ENCODE measurements at places on chromosomes 2 and 18.

DNA sequence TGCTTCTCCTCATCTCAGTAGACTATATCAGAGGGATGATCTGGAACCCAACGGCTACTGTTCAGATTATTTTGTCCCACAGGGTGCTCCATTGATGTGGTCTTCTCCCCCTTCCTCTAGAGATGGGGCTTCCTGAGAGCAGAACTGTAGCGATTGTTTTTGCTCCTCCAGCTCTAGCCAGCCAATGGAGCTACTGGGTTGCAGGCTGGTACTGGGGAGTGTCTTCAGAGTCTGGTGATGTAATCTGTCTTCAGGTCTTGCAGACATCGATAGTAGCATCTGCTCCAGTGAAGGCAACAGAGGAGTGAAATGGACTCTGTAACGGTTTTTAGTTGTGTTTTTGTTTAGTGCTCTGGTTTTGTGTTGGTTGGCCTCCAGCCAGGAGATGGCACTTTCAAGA lies 621.9 kb downstream of the RNF144A start:
- no peak for DNase-seq

- DNase-seq = peak; percentile 17
Observed at GRCh38 chr18:52288403-52289004, 51.5 kb upstream of the DCC start.

GRCh38 chr2:19122220-19122619 lies 236.2 kb downstream of the OSR1 start:
- no peak for DNase-seq

- no peak for DNase-seq
Observed at GRCh38 chr2:76895469-76895868, 626.7 kb downstream of the LRRTM4 start.

DNA sequence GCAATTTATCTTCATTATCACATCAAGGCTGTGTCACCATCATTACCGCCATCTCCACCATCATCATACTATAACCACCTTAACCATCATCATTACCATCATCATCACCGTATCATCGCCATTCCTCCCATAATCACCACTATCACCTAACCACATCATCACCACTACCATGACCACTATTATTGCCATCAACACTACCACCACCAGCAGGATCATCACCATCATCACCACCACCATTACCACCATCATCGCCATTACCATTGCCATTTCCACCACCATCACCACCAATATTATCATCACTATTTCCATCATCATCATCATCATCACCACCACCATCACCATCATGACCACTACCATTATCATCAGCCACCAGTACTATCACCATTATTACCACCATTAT lies 314.4 kb downstream of the CYP26B1 start:
- DNase-seq = no peak

DNA sequence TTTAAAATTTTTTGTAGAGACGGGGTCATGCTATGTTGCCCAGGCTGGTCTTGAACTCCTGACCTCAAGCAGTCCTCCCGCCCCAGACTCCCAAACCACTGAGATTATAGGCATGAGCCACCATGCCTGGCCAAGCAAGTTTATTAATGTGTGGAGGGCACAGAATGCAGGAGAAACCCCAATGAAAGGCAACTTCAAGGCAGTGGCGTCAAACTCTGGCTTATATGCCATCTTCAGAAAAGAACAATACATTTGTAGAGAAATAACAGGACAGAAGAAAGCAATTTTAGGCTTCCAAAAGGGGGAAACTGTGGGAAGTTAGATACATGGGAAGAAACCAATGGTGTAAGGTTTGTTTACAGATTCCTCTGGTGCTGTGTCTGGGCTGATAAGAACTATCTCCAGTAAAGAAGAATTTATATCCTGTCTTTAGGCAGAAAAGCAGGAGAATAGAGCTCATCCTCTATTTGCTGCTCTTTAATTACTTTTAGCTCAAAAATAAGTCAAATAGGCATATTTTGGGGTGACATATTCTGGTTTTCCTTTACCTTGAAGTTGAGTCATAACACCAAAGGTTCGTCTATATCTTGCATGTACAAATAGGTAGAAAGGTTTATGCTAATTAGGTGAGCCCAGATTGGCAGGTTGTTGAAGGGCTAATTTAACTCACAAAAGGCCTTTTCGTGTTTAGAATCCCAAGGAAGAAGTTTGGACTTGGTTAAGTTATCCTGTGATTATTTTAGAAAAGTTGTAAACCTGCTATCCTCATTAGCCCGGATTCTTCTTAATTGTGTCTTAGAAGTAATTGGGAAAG lies 26.0 kb upstream of the TMEM214 start:
- no peak for DNase-seq

DNA sequence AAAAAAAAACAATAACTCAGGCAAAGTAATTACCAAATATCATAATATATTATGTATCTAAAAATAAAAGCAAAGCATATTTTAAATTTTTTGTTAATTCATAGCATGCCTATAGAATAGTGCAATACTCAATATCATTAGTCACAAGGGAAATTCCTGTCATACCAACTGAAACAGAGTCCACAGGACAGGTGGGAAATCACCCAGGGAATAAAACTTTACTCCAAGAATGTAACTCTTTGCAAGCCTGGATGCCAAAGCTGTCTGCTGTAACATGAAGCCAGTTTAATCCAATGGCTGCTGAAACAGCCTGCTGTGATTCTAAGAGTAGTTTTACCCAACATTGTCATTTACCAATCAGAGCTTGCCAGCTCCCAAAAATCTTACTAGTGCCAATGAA lies 40.0 kb upstream of the SULT1C3 start:
- DNase-seq = no peak

DNA sequence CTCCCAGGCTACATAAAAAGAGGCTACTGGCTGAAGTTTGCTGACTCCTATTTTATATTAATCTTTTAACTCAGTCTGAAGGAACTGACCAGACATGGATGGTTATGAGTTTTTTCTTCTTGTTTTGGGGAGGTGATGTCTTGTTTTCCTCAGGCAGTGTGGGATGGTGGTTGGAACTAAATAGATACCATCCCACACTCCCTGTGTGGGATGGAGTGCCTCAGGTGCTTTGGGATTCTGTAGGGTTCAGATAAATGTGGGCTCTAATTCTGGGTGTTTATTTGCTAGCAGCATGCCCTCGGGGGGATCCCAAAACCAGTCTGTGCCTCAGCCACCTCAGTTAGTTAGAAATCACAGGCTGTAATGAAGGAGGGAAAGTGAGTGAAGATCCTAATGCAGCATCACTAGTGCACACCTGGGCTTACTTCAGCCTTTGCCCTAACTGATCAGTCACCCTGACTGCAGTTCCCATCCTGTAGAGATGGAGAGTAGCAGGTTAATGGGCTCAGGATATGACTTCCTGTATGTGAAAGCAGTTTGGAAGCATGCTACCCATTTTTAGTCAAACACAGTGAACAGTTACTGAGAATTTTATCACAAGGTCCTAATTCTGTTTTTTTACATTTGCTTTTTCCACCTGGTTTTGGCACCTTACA lies 132.2 kb downstream of the SPTBN1 start:
- no peak for DNase-seq

DNA sequence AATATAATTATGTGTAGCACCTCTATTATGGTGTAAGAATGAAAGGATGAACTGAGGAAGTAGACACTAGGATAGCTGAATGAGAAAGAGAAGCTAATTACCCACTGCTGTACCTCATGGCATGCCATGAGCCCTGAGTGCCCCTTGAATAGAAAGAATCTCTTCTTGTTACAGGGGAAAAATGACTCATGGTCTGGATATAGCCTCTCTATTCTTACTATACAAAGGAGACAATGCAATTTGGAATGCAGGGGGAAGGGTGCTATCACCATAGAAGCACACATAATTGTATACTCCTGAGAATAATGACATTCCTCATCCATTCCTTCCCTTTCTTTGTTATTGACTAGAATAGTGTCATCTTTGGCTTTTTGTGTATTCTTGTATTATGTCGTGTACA lies 385.2 kb downstream of the CDH7 start:
- no peak for DNase-seq

DNA sequence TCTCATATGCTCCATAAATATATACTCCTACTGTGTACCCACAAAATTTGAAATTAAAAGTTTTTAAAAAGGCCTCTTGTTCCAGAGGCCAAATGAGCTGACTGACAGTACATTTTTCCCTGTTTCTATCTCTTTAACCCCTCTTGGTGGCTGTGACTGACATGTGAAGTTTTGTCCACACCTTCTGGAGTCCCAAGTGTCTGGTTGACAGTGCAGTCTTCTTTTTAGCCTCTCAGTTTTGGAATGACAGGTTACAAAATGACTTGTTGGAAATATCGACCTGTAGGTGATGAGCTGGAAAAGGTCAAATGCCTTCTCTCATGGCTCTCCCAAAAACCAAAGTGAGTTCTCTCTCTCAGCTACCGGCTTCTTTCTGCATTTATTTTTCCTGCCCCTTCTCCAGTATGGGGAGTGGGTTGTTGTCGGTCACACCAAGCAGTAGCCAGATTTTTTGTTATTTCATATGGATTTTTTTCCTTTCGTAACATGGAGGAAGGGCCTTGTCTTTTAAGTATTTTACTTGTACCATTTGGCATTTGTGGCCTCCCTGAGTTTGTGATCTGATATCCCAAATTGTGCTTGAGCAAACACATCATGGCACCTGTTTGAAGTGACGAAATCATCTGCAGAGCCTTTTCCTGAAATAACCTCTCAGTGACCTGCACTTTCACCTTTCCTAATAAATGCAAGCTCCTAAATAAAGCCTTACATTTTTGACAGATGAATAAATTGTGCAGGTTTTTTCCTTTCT lies 143.9 kb downstream of the ESCO1 start:
- DNase-seq = no peak

DNA sequence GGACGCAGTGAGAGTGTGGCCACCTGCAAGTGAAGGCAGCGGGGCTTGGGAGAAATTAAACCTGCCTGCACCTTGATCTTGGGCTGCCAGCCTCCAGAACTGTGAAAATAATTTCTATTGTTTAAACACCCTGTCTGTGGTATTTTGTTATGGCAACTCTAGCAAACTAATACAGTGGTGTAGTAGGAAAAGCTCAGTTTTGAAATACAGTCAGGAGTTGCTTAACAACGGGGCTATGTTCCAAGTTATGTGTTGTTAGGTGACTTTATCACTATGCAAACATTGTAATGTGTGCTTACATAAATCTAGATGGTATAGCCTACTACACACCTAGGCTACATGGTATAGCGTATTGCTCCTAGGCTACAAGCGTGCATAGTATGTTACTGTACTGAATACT lies 93.4 kb upstream of the FN1 start:
- no peak for DNase-seq

DNA sequence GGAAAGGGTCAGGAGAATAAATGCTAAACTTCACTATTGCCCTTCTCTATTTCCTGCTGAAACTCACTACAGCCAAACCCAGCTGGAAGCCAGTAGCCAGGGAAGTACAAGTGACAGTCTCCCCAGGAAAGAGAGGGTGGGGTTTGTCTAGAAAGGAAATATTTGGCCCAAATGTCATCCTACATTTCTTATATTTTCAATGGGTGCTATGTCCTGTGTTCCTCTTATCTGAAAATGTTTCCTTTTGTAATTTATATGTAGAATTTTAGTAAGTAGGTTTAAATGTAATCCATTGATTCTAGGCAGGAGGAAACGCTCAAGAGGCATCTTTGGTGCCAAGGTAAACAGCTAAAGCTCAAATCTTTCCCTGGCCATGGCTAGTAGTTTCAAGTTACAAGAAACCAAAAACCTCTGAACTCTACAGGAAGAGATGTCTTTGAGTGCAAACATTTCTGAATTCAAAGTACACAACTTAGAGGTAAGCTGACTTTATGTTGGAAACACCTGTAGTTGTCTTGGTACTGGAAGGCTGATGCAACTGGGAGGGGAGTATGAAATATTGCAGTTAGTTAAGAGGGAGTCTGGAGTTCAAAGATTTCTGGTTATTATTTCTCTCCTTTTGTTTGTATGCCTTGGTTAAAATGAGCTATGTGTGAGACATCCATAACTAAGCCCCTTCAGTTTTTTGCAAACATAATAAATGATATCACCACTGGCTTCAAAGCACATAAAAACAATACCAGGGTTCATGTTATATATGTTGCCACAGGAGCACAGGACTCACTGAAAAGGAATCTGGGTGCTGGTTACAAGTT lies 356.1 kb upstream of the ZC3H15 start:
- no peak for DNase-seq

GRCh38 chr2:37886745-37887144 lies 38.3 kb upstream of the RMDN2 start:
- DNase-seq = no peak

- no peak for DNase-seq
Observed at GRCh38 chr18:23450022-23450421, 3.1 kb upstream of the RIOK3 start.

DNA sequence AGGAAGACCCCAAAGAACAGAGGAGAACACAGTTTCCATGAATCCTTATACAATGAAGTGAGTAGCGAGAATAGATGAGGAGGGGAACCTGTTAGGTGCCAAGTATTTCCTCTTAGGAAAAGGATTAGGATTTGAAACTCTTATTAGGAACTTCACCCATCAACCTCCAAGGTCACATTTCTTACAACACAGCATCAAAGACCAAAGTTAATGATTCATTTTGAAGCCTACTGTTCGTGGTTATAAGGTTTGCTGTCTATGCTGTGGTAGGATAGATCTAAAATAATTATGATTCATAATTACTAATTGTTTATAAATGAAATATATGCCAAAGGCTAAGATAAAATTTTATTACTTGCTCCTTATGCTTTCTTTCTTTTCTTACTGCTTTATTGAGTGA lies 6.1 kb downstream of the CFAP221 start:
- no peak for DNase-seq

GRCh38 chr2:160388464-160389263 lies 104.9 kb downstream of the RBMS1 start:
- DNase-seq = peak; percentile 65

DNA sequence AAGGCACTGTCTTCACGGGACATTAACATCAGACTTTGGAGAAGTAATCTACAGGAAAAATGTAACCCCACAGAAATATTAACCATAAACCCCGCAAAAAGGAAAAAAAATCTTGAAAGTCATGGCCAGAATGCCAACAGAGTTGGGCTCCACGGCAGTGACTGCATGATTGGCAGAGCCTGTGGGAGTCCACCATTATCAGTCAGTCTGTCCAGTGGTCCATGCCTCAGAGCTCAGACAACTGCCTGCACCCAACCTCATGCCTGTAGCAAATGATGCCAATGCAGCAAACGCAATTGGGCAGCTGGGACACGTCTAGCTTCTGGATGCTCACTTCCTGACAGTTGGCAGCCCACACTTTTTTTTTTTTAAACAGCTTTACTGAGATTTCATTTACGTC lies 5.1 kb upstream of the PPIG start:
- no peak for DNase-seq

- DNase-seq = peak; percentile 14
Observed at GRCh38 chr2:219045937-219046550, 4.7 kb upstream of the CFAP65 start.
